ENCODE measurements at places on chromosomes 1 and 21. TPM values are rescaled to one million over a fixed set of nuclear protein-coding genes. Genes with fewer than 3 reads are reported as not detected.

DNA sequence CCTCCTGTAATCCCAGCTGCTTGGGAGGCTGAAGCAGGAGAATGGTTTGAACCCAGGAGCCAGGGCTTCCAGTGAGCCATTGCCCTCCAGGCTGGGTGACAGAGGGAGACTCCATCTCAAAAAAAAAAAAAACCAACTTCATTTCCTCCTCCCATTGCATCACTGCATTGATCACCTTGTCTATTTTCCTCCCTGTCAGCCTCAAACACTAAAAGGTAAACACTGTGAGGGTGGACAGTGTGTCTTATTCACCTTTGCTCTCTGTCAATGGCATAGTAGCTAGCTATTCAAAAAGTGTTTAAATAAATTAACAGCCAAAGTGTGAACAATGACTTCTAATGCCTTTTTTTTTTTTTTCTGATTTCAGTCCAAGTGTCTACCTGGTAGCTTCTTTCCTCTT is 13.4 kb upstream of the DESI2 start:
- no peaks in the 10 kb centered on the region for H3K4me1 ChIP-seq
- H3K4me3 ChIP-seq, result no peak overlapping the region
- no peak overlapping the region for H3K27ac ChIP-seq

- no peaks in the 10 kb centered on the region for H3K36me3 ChIP-seq
- peaks cover 9% of the 10 kb centered on the region for H3K4me1 ChIP-seq
- H3K27ac ChIP-seq, result no peak overlapping the region
- no peaks in the 10 kb centered on the region for H3K27me3 ChIP-seq
- H3K4me3 ChIP-seq, result no peak overlapping the region
- DNase-seq, result no peak
These were observed 20.4 kb upstream of the HPDL start for GRCh38 chr1:45306319-45306718.

DNA sequence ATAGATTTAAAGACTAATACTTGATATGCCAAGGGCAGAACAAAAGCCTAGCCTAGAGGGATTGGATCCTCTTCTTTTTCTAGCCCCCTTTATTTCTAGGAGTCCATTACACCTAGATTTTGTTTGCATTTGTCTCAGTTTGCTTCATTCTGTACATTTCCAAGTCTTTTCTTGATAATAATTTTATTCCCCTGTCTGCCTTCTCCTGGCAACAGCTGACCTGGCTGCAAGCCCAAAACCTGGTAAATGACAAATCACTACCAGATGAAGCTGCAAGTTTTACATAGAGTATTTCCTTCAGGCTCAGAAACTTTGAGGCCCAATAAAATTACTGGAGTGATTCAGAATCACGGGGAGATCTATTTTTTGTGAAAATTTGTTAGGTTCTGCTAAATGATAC is 36.5 kb upstream of the LHX8 start:
- H3K4me3 ChIP-seq, result no peak overlapping the region
- no peak overlapping the region for H3K27ac ChIP-seq
- no peaks in the 10 kb centered on the region for H3K4me1 ChIP-seq

- H3K36me3 ChIP-seq, result no peaks in the 10 kb centered on the region
- H3K27ac ChIP-seq, result peak overlapping the region; percentile 91
- H3K4me1 ChIP-seq, result peaks cover 4% of the 10 kb centered on the region
- DNase-seq, result no peak
These were observed 1.3 kb upstream of the ENAH start for GRCh38 chr1:225654277-225654597.

DNA sequence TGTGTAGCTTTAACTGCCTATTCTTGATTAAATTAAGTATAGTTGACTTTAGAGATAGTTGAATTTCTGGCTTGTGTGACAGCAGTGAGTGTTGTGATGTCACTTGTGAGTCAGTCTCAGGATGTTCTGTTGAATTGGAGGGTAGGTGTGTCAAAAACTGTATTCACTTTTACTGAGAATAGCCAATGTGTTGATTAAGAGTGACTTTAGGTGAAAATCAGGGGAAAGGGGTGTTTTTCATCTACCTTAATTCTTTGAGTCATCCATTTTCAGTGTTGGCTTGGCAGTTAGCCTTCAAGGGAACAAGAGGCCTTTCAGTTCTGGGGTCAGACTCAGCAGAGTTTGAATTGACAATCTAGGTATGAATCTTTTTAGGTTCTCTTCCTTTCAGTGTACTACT is 75.9 kb downstream of the CDC14A start:
- no peak for DNase-seq
- H3K36me3 ChIP-seq, result no peaks in the 10 kb centered on the region
- H3K4me1 ChIP-seq, result no peaks in the 10 kb centered on the region
- no peaks in the 10 kb centered on the region for H3K27me3 ChIP-seq
- no peak overlapping the region for H3K4me3 ChIP-seq
- H3K27ac ChIP-seq, result no peak overlapping the region

DNA sequence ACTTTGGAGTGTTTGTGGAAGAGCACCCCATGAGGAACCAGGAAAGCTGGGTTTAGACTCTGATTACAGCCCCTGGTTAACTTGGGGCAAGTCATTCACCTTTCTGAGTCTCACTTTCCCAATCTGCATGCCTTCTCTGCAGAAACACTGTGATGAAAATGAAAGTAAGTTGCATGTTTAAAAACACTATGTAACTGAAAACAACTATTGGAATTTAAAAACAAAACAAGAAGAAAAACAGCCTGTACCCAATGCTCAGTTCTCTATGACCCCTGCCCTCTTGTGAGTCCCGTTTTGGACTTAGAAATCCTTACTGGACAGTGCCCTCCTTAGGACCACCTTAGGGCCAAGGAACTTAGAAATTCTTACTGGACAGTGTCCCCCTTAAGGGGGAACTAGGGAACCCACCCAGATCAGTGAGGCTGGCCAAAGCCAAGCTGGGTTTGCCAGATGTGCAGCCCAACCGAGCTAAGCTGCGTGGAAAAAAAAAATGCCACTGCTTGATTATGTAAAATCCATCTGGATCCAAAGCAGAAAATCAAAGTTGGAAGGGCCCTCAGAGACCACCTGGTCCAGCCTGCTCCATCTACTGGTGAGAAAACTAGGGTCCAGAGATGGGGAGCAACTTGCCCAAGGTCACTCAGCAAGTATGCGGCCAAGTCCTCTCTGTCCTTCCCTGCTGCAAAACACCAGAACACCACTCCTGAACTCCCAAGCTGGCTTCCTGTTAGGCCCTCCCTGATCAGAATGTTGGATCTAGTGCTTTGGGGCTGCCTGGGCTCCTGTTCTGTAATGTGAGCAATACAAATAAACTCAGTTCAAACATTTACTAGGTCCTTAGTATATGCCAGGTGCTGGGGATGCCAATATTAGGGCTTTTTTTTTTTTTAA is 77.7 kb downstream of the MRPL37 start:
- peaks cover 74% of the 10 kb centered on the region for H3K4me1 ChIP-seq
- no peak overlapping the region for H3K4me3 ChIP-seq
- H3K27ac ChIP-seq, result peak overlapping the region; percentile 94
- no peaks in the 10 kb centered on the region for H3K27me3 ChIP-seq
- H3K36me3 ChIP-seq, result no peaks in the 10 kb centered on the region

DNA sequence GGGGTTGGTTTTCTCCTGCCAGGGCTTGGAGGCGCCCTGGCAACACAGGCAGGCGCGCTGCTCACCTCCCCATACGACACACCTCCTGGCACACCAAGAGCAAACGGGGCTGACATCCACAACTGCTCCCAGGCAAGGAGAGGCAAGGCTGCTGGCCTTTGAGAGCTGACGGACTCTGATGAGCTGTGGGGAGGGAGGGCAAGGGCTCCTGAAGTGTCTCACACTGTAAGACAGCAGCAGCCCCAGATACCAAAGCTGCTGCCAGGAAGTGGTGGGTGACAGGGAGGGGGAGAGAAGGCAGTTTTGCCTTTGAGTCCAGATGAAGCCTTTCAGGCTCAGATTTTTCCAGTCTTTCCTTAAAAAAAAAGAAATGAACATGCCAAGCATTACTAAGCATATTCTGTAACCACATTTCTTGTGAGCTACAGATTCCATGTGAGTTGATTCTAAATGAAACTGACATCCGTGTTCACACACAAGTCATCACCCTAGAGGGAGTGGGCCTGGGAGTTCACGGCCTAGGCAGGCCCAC is 24.3 kb downstream of the PGBD5 start:
- no peaks in the 10 kb centered on the region for H3K27me3 ChIP-seq
- H3K4me1 ChIP-seq, result no peaks in the 10 kb centered on the region
- H3K4me3 ChIP-seq, result no peak overlapping the region
- no peak overlapping the region for H3K27ac ChIP-seq
- DNase-seq, result no peak

DNA sequence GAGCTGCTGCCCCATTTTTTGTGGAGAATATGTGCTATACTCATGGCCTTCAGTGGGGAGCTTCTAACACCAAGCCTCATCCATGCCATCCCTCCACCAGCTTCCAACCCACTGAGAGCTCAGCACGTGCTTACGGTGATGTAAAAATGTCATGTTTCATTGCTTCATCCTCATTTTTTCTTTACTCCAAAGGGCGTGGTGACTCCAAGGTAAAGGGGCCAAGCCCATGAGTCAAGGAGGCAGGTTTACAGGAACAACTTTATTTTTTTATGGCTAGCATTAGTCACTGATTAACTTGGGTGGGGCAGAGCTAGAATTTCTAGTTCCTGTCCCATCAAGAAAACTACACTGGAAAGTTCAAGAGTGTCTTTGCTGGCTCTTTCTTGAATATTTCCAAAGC is at the start of gene C1orf226:
C1orf226 (plus strand) TSS at position 346 of the 400 bp plus-strand sequence. CDS start 174 bp downstream, outside the sequence.
- peaks cover 16% of the 10 kb centered on the region for H3K4me1 ChIP-seq
- H3K36me3 ChIP-seq, result no peaks in the 10 kb centered on the region
- H3K4me3 ChIP-seq, result peak within 1 kb of the TSS; percentile 17
- DNase-seq, result peak; percentile 46
- peak within 1 kb of the TSS; percentile 92 for H3K27ac ChIP-seq

- H3K36me3 ChIP-seq, result no peaks in the 10 kb centered on the region
- no peak for DNase-seq
- no peak overlapping the region for H3K4me3 ChIP-seq
- H3K27ac ChIP-seq, result no peak overlapping the region
These were observed 122.7 kb downstream of the PSMG1 start for GRCh38 chr21:39060485-39061083.

GRCh38 chr1:174209347-174210187 is 50.2 kb downstream of the RABGAP1L start:
- no peak overlapping the region for H3K4me3 ChIP-seq
- H3K4me1 ChIP-seq, result no peaks in the 10 kb centered on the region
- no peaks in the 10 kb centered on the region for H3K36me3 ChIP-seq
- H3K27me3 ChIP-seq, result no peaks in the 10 kb centered on the region

- no peak overlapping the region for H3K4me3 ChIP-seq
- H3K36me3 ChIP-seq, result no peaks in the 10 kb centered on the region
- H3K27ac ChIP-seq, result no peak overlapping the region
- DNase-seq, result no peak
- H3K4me1 ChIP-seq, result no peaks in the 10 kb centered on the region
These were observed 845.6 kb downstream of the ADGRL2 start for GRCh38 chr1:82646336-82646735.

DNA sequence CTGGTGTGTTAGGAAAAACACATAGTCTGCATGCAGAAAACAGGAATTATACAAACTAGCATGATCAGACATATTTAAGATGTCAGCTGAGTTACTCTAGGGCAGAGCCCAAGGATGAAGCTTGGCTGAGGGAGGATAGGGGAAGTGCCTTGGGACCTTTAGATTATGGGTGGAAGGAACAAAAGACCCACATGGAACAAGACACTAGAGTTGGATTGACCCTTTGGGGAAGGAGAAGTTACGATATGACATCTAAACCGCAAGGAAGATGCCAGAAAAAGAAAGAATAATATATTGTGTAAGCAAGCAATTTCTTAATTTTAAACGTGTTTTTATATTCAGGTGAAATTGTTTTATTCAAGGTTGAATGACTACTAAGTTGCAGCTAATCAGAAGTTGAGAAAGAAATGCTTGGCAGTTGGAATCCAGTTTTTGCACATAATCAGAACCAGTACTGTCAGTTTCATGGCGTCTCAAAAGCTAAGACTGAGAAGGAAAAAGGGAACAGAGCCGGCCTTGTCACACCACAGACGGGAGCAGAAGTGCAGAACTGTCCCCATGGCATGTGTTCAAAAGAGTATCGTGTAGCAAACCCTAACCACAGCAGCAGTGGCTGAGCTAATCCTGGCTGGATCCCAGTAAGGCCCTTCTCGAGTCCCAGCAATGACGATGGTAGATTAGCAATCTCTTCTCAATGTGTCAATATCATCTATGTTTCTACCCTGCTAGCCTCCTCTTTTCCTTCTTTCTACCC is 31.2 kb upstream of the IFNAR2 start:
- peaks cover 11% of the 10 kb centered on the region for H3K4me1 ChIP-seq
- no peaks in the 10 kb centered on the region for H3K36me3 ChIP-seq
- peak; percentile 35 for DNase-seq
- H3K4me3 ChIP-seq, result no peak overlapping the region

DNA sequence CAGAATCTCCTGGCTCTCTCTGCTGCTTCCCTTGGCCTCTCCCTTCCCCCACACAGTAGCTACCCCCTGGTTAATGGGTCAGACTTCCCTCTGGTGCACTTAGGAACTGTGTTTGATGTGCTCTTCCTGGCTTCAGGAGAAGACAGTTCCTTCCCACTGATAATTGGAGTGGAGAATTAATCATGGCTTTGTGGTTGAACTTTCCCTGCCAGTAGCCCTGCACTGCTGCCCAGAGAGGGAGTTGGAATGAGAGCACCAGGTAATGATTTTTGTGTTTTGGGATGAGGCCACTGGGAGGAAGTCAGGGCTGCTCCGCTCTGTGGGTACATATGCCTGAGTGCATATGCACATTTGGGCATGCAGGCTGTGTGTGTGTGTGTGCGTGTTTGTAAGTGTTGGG is 39.7 kb upstream of the PADI2 start:
- H3K36me3 ChIP-seq, result no peaks in the 10 kb centered on the region
- no peaks in the 10 kb centered on the region for H3K27me3 ChIP-seq
- H3K4me1 ChIP-seq, result no peaks in the 10 kb centered on the region
- no peak overlapping the region for H3K4me3 ChIP-seq
- DNase-seq, result no peak

- H3K27me3 ChIP-seq, result no peaks in the 10 kb centered on the region
- peaks cover 6% of the 10 kb centered on the region for H3K4me1 ChIP-seq
- no peak for DNase-seq
- no peaks in the 10 kb centered on the region for H3K36me3 ChIP-seq
These were observed 5.0 kb upstream of the CDC14A start for GRCh38 chr1:100347009-100347966.

Gene GPR52
- 8.3 TPM for total RNA-seq

Gene CYP4A22
- total RNA-seq, result not detected

Gene LEMD1
- not detected for total RNA-seq

Gene TIPRL
- 4.0 TPM for total RNA-seq

Gene FCRL5
- 1.2 TPM for total RNA-seq

Gene LRRC3
- total RNA-seq, result 6.7 TPM

Gene ETV3L
- total RNA-seq, result not detected

Gene BCAS2
- 26.5 TPM for total RNA-seq

Gene LEFTY2
- total RNA-seq, result 28.7 TPM
